ENCODE measurements at places on chromosomes 7 and 10. TPM values are rescaled to one million over a fixed set of nuclear protein-coding genes. Genes with fewer than 3 reads are reported as not detected.

- no peak for DNase-seq
These were observed 37.2 kb downstream of the PRSS2 start for GRCh38 chr7:142807855-142808460.

- no peak for DNase-seq
These were observed 243.8 kb upstream of the ETV1 start for GRCh38 chr7:14233076-14233867.

The TMEM176B gene
- 60.6 TPM for total RNA-seq

The STAG3 gene
- not detected for total RNA-seq

Measured in vagina (tissue), 2 donors.